Tibial artery (tissue), 4 donors: ENCODE measurements at places on chromosomes 7 and 10.

DNA sequence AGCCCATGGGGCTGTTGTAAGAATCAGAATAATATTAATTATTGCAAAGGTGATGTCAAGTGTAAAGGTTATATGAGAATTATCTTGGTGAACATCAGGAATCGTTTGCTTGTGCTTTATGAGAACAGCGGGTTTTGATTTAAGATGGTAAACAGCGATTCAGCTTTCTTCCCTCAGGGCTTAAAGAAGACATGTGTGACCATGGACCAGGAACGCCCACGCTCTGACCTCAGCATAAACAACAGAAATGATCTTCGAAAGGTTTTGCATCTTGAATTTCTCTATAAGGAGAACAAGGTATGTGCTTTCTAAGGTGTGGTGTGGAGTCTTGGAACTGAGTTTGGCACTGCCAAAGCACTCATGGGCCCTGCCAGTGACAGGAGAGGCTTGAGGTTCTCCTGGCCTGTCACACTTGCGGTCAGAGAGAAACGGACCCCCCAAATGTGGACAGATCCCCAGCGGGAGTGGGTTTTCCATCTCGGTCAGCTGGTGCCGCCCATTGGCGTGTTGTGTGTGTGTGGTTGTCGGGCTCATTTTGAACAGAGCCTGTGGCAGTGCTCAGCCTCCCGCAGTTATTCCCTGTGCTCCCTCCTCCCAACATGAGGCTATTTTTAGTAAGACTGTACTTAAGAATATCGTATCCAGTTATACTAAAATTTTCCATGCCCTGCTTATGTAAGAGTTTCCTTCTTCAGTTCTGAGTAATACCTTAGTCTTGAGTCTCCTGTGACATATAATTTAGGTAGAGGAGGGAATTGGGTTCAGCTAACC, 7.2 kb downstream of the MINDY4 start:
- peaks cover 15% of the 10 kb centered on the region for H3K4me1 ChIP-seq
- no peaks in the 10 kb centered on the region for H3K27me3 ChIP-seq
- DNase-seq, result no peak
- H3K36me3 ChIP-seq, result peaks cover 17% of the 10 kb centered on the region
- H3K27ac ChIP-seq, result peak overlapping the region; percentile 70
- peak overlapping the region; percentile 12 for H3K4me3 ChIP-seq

- H3K4me1 ChIP-seq, result no peaks in the 10 kb centered on the region
- peaks cover 55% of the 10 kb centered on the region for H3K36me3 ChIP-seq
- no peak overlapping the region for H3K27ac ChIP-seq
- no peak for DNase-seq
- no peaks in the 10 kb centered on the region for H3K27me3 ChIP-seq
These were observed 8.2 kb downstream of the CLDN12 start for GRCh38 chr7:90411510-90411909.

DNA sequence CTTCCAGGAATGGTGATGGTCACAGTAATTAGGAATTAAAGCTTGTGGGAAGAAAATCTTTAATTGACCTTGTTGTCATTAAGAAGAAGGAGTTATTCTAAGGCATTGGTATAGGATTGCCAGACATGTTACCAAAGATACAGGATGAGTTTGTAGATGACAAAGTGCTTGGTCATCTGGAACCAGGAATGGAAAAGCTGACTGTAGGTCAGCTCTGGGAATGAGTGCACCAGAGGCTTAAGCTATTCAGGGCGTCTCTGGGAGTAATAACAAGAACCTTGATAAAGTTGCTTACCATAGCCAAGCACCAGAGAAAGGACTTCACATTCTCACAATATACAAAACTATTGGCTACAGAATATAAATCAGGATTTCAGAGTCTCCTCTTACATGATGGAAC, 89.0 kb downstream of the PHTF2 start:
- H3K27me3 ChIP-seq, result no peaks in the 10 kb centered on the region
- no peak overlapping the region for H3K4me3 ChIP-seq
- peak overlapping the region; percentile 15 for H3K27ac ChIP-seq
- no peaks in the 10 kb centered on the region for H3K4me1 ChIP-seq
- no peaks in the 10 kb centered on the region for H3K36me3 ChIP-seq

- no peaks in the 10 kb centered on the region for H3K4me1 ChIP-seq
- no peak overlapping the region for H3K4me3 ChIP-seq
- no peaks in the 10 kb centered on the region for H3K36me3 ChIP-seq
- H3K27me3 ChIP-seq, result no peaks in the 10 kb centered on the region
- H3K27ac ChIP-seq, result no peak overlapping the region
These were observed 44.7 kb downstream of the ABLIM1 start for GRCh38 chr10:114613237-114613979.

GRCh38 chr7:7639421-7639820, 1.1 kb upstream of the UMAD1 start:
- H3K4me3 ChIP-seq, result peak overlapping the region; percentile 77
- peaks cover 5% of the 10 kb centered on the region for H3K4me1 ChIP-seq
- H3K27ac ChIP-seq, result peak overlapping the region; percentile 90
- no peaks in the 10 kb centered on the region for H3K27me3 ChIP-seq

GRCh38 chr10:76334255-76334654, 902.8 kb downstream of the LRMDA start:
- H3K27ac ChIP-seq, result no peak overlapping the region
- H3K27me3 ChIP-seq, result no peaks in the 10 kb centered on the region
- H3K36me3 ChIP-seq, result no peaks in the 10 kb centered on the region
- no peak for DNase-seq
- no peak overlapping the region for H3K4me3 ChIP-seq

GRCh38 chr10:1515780-1516491, 221.4 kb downstream of the ADARB2 start:
- no peaks in the 10 kb centered on the region for H3K36me3 ChIP-seq
- no peak overlapping the region for H3K4me3 ChIP-seq
- no peaks in the 10 kb centered on the region for H3K27me3 ChIP-seq
- no peak overlapping the region for H3K27ac ChIP-seq
- no peaks in the 10 kb centered on the region for H3K4me1 ChIP-seq

GRCh38 chr10:62027841-62028501, 126.5 kb downstream of the ARID5B start:
- DNase-seq, result no peak
- H3K36me3 ChIP-seq, result no peaks in the 10 kb centered on the region
- no peaks in the 10 kb centered on the region for H3K27me3 ChIP-seq
- peaks cover 34% of the 10 kb centered on the region for H3K4me1 ChIP-seq
- H3K27ac ChIP-seq, result peak overlapping the region; percentile 4

- H3K4me3 ChIP-seq, result no peak overlapping the region
- no peak for DNase-seq
- H3K36me3 ChIP-seq, result no peaks in the 10 kb centered on the region
These were observed 29.0 kb downstream of the STOX1 start for GRCh38 chr10:68856352-68856751.
